ENCODE measurements at places on chromosomes 4 and X.

DNA sequence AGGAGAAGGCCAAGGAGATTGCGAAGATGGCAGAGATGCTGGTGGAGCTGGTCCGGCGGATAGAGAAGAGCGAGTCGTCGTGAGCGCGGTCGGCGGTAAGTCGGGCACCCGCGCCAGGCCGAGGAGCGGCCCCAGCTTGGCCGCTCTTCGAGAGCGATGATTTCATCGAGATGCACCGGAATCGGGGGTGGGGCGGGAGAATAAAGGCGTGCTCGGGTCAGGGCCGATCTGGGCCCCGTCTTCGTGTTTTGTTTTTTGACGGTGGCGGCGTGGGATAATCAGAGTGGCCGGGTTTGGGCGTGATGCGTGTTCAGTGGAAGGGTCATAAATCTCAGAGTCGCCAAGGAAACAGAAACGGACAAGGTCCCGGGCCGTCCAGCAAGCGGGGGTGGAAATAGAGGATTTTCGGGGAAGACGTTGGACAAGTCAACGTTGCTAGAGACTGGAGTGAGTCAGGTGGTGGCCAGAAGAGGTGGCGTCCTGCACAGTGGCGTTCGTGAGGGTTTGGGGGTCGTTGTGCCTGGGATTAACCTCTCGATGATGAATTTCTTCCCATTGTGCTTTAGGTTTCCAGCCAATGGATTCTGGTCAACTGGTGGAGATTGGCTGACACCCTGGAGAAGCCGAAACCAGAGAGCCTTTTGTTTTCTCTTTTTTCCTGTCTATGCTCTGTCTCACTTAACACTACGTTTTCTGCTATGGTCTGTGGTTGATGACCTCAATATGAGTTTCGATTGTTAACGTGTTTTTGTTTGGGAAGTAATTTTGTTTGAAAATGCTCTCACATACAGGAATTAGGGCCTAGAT lies 882 bp downstream of the MRFAP1 start:
- peak; percentile 67 for DNase-seq

DNA sequence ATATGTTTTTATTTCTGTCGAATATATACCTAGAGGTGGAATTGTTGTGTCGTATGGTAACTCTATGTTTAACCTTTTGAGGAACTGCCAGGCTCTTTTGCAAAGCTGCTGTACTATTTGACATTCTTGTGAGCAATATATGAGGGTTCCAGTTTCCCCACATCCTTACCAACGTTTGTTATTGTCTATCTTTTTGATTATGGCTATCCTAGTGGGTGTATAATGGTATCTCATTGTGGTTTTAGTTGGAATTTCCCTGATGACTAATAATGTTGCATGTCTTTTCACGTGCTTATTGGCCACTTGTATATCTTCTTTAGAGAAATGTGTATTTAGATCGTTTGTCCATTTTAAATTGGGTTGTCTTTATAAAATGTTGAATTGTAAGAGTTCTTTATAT lies 24.5 kb downstream of the REPS2 start:
- DNase-seq: no peak

DNA sequence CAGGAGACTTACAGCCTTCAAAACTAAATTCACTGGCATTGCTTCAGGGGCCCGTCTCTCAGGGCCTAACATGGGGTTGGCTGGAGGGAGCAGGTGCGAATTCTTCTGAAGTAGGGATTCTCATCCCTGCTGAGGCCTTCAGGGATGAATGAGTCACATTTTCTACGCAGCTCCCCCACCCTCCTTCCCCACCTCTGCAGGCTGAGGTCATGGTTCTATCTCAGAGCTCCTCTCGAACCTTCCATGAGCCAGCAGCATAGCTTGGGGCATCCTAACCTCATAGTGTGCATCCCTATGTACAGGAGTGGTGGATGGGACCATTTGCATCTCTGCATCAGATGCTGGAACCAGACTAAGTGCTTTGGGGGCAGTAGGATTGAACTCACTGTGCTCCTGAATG lies 309.2 kb downstream of the EVC2 start:
- DNase-seq: no peak

DNA sequence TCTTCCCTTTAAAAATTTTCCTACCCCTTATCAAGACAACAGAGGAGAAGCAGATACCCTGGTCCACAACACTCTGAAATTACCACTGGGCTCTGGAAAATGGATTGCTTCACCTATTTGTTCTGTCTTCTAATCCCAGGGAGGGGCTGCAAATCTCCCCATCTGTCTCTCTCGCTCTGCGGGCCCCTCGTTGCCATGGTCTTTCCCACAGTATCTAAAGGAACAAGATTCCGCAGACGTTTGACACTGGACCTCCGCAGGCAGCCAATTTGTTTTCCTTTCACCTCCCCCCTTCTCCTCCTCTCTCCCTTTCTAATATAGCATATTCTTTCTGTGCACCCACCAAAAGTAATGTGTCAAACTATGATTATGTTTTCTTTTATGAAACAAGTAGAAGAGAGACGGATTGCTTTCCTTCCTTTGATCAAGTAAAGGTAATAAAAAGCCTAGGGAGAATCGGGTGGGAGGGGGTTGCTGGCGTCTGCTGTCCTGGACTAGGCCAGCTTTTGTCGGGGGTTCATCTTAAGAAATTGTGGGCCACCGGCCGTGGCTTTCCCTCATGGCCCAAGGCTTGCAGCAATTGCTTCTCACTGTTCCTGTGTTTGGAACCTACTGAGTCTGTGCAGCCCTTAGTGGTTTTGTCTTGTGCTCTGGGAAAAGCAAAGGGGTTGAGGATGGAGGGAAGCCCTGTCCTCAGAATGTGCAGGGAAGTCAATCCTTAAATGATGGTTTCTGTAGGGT lies 81.0 kb downstream of the MGST2 start:
- DNase-seq: no peak

DNA sequence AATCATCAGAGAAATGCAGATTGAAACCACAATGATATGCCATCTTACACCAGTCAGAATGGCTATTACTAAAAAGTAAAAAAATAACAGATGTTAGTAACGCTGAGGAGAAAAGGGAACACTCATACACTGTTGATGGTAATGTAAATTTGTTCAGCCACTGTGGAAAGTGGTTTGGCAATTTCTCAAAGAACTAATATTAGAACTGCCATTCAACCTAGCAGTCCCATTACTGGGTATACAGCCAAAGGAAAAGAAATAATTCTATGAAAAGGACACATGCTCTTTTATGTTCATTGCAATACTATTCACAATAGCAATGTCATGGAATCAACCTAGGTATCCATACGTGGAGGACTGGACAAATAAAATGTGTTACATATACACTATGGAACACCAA lies 566.3 kb downstream of the STPG2 start:
- DNase-seq: no peak

GRCh38 chr4:30903502-30904214 lies 183.5 kb downstream of the PCDH7 start:
- DNase-seq: no peak
